Stimulated activated CD8-positive, alpha-beta memory T cell treated with anti-CD3 and anti-CD28 coated beads, Interleukin-15, amount 100 ng/mL, for 24 hours (primary cell): ENCODE measurements at places on chromosomes 11 and 22.

GRCh38 chr11:28727254-28727653 lies 619.1 kb downstream of the METTL15 start:
- DNase-seq: no peak

GRCh38 chr11:539971-540481 lies 2.7 kb downstream of the LRRC56 start:
- no peak for DNase-seq

DNA sequence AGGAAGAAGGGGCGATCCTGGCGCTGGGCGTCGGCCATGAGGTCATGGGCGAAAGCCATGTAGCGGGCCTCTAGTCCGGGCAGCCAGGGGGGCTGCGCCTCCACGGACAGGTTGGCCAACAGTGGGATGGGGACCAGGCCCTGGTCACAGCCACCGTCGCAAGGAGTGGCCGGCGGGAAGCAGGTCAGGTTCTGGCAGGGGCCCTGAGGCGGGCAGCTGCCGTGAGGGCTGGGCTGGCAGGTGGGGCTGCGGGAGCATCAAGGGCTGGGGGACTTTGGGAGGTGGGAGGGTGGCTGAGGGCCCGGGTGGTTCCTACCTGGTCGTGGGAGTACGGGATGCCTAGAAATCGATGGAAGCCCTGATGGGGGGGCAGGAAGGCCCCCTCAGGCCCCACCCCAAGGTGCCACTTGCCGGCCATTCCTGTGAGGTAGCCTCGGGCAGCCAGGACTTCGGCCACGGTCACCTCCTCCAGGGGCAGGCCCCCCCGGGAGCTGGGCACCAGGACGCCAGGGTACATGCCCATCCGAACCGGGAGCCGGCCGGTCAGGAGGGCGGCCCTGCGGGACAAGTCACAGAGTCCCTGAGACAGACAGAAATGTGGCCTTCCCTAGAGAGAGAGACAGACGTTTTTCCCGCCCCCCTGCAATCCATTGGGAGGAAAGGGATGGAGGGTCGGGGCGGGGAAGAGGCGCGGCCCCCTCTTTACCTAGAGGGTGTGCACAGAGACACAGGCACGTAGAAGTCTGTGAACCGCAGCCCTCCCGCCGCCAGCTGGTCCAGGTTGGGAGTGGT lies 906 bp downstream of the ARSA start:
- no peak for DNase-seq

- DNase-seq: no peak
These were observed 137.5 kb downstream of the FAM76B start for GRCh38 chr11:95652002-95652472.

DNA sequence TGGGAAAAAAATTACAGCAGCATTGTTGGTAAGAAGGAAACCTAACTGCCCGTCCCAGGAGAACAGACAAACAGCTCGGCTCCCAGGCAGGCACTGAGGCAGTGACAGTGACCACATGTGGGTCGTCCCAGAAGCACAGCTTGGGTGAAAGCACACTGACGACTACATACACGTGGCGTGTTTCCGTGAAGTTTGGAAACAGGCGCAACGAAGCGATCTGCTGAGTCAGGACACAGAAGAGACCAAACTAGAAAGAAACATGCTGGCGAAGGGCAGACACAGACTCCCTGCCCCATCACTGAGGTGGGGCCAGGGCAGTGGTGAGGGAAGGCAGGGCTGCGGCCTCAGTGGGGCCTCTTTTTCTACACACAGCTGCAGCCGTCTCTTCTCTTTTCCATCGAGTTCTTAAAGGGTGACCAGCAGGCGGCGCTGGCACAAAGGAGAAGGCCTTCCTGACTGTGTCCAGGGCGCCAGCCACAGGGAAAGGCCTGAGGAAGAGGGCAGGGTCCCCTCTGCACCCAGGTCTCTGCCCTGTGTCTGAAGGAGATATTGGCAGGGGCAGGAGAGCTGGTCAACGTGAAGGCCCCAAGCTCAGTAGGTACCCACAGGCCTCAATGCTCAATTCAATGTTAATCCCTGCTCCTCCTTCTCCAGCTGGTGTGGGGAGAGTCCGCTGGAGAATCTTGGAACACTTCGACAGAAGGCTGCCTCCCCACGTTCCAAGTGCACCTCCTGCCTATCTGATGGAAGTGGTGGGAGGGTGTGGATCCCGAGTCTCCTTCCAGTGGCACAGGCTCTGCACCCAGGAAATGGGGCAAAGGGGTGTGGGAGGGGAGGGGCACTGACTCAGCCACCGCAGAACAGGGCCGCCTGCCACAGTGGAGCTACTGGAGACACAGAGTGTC lies 19.9 kb downstream of the CARS1 start:
- DNase-seq: no peak

DNA sequence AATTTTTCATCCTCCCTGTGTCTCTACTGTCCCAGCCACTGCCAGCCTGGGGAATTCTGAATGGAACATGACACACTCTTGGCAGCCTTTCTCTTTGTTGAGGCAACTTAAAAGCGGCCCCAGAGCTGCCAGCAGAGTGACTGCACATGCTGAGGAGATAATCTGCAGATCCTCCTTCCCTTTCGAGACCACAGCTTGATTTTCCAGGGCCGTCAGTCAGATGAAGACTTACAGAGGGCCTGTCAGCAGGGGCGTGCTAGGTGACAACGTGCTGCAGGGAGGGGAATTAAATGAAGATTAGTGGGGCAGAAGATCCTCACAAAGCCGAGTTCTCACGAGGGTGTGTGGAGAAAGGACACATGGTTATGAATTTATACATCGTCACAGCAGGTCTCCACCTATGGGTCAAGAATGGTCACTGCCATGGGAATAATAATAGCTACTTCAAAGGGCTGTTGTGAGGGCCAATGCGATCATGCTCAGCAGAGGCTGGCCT lies 193.5 kb upstream of the PITPNB start:
- no peak for DNase-seq

DNA sequence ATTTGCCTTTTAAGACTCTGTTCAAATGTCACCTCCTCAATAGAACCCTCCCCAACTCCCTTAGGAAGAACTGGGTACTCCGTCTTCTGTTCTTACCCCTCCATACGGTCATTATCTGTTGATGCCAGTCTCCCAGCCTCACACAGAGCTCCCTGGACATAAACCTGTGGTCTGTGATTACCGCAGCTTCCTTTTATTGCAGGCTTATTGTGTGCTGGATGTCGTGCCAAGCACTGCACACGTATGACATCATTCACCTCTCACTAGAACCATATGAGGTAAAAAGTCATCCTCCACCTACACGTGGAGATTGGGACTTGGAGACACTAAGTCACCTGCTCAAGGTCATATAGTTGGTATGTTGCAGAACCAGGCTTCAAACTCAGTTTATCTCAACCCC lies 15.3 kb downstream of the PTPN5 start:
- no peak for DNase-seq

DNA sequence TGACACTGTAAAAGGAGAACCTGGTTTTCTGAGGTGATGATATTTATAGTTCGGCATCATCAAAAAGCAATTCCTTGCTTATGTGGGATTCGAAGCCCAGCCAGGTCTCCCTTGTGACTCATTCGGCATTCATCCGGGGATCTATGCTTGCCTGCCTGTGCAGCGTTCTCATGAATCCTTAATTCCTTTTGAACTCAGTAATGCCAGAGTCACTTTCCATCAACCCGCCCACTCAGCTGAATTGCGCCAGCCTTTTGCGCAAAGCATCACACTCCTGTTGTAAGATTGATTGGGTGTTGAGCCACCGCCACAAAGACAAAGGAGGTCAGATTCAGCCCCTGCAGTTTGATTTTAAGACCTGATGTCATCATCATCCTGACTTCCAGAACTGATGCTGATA lies 128.6 kb downstream of the SLC17A6 start:
- DNase-seq: no peak

GRCh38 chr11:1436468-1437039 lies 46.8 kb downstream of the BRSK2 start:
- no peak for DNase-seq

GRCh38 chr11:62104816-62105653 lies 18.8 kb upstream of the INCENP start:
- DNase-seq: no peak

- no peak for DNase-seq
These were observed 18.7 kb downstream of the MFNG start for GRCh38 chr22:37467391-37467955.

DNA sequence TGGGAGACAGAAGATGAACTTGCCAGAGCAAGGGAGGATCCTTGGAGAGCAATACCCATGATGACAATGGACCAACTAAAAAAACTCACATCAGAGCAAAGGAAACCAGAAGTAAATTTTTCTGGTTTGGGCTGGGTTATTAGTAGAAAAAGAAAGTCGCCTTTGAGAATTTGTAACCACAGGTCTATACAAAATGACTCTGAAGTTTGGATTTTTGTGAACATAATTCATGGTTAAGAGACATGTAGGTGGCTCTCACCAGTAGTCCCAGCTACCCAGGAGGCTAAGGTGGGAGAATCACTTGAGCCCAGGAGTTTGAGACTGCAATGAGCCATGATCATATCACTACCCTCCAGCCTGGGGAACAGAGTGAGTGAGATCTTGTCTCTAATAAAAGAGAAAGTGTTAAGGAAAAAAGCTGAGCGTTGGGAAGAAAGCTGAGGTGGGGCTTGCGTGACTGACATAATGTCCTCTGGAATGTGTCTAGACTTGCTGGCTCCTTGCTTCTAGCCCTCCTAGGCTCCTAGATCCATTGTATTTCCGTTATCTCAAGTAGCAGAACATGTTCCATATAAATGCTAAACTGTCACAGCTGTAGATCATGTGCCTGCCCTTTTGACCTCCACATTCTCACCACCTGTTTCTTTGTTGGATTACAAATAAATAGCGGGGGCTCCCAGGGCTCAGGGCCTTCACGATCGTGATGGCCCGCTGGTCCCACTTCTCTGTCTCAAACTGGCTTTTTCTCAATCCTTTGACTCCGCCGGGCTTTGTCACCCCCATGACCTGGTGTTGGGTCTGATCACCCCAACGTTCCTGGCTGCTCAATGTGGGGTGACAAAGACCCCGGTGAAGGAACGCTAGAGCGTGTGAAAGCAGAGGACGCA lies 56.2 kb upstream of the SC5D start:
- DNase-seq: no peak

GRCh38 chr11:33861386-33861785 lies 30.5 kb downstream of the LMO2 start:
- no peak for DNase-seq

DNA sequence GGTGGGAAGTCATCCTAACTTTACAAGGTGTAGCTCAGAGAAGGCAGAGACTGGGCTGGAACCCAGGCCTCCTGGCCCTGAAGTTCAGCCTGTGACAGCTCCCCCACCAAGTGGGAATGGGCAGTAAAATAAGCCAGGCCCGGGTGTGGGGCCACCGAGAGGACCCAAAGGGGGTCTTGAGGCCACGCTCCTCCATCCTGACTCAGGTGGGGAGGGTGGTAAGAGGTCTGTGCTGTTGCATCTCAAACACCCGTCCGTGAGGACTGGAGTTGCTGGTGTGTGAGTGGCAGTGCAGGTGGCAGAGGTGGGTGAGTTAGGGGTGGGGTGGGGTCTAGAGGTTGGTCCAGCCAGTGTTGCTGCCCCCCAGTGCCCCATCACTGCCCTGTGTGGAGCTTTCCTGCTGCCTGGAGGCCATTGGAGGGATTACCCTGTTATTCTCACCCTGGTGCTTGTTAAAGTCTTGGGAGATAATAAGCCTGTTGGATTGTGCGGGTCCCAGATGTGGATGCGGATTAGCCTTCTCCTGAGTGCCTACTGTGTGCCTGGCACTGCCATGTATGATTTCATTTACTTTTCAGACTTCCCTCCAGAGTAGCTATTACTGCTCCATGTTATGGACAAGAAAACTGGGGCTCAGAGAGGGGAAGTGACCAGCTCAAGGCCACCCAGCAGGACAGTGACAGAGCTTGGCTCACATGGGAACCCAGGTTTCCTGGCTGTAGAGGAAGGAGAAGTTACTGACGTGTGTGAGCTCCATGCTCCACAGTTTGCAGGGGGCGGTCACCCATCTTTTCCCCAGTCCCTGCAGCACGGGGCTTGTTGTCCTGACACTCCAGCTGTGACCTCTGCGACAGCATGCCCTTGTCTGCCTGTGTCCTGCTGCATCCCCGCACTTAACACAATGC lies 12.9 kb downstream of the SERPINH1 start:
- no peak for DNase-seq

- no peak for DNase-seq
These were observed 13.2 kb downstream of the IFITM10 start for GRCh38 chr11:1737080-1737757.

DNA sequence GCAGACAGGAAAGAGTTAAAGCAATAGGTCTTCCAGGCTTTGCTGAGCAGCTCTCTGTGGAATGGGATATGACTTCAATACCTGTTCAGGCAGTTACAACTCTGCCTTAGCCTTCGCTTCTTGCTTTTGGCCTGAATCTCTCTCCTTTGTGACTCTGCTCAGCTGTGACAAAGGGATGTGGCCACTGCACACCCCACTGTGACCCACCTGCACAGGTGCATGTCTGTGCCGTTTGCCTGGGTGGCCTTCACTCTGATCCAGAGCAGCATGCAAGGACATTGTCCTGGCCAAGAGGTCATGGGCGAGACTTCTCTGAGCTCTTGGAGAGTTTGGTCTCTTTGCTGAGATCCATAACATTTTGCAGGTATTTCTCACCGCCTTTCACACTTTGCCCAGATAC lies 891.3 kb downstream of the BRD1 start:
- no peak for DNase-seq
